Right ventricle myocardium inferior (tissue), 1 donor: ENCODE measurements at places on chromosomes 5 and 9. TPM values are rescaled to one million over a fixed set of nuclear protein-coding genes. Genes with fewer than 3 reads are reported as not detected.

ST8SIA4 gene
- total RNA-seq: 3.4 TPM

ITK gene
- total RNA-seq: 0.51 TPM

PLK2 gene
- 66.4 TPM for total RNA-seq

RORB gene
- total RNA-seq: 5.6 TPM

C9 gene
- total RNA-seq: not detected

FOXI1 gene
- total RNA-seq: not detected

- DNase-seq: no peak
Observed at GRCh38 chr5:6812800-6813731, 99.8 kb downstream of the TENT4A start.

PPP2R2B gene
- total RNA-seq: 0.43 TPM

FBP2 gene
- 0.54 TPM for total RNA-seq

GRCh38 chr9:87950765-87951488 is 23.4 kb downstream of the CDK20 start:
- DNase-seq: no peak

GRCh38 chr5:89028595-89029285 is 145.8 kb upstream of the MEF2C start:
- DNase-seq: no peak

DNA sequence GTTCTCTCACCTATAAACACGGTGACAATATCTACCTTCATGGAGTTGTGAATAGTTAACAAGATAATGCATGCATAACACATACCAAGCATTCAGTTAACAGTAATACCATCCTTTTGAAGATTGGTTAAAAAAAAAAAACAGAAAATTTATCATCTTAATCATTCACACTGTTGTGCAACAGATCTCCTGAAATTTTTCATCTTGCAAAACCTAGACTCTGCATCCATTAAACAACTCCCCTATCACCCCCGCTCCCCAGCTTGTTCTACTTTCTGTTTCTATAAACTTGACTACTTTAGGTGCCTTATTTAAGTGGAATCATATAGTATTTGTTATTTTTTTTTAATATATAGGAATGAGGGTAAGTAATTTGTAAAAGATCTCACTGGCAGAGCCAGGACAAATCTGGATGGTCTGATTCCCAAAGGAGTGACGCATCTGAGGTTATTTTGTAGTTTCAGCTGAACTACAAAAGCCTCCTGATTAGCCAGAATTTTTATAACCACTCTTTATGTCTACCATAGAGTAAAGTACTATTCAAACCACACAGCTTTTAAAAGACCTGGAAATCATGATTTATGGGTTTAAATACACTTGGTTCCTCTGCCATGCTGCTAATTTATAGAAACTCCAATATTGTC is 93.0 kb downstream of the FANCC start:
- no peak for DNase-seq

KIF24 gene
- 0.78 TPM for total RNA-seq

DNA sequence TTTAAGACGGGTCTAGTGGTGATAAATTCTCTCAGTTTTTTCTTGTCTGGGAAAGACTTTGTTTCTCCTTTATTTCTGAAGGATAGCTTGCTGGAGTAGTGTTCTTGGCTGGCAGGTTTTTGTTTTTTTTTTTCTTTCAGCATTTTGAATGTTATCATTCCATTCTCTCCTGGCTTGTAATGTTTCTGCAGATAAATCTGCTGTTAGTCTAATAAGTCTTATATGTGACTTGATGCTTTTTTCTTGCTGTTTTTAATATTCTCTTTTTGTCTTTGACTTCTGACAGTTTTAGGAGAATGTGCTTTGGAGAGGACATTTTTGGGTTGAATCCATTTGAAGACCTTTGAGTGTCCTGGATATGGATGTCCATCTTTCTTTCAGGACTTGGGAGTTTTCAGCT is 16.0 kb downstream of the HSD17B4 start:
- DNase-seq: no peak

DNA sequence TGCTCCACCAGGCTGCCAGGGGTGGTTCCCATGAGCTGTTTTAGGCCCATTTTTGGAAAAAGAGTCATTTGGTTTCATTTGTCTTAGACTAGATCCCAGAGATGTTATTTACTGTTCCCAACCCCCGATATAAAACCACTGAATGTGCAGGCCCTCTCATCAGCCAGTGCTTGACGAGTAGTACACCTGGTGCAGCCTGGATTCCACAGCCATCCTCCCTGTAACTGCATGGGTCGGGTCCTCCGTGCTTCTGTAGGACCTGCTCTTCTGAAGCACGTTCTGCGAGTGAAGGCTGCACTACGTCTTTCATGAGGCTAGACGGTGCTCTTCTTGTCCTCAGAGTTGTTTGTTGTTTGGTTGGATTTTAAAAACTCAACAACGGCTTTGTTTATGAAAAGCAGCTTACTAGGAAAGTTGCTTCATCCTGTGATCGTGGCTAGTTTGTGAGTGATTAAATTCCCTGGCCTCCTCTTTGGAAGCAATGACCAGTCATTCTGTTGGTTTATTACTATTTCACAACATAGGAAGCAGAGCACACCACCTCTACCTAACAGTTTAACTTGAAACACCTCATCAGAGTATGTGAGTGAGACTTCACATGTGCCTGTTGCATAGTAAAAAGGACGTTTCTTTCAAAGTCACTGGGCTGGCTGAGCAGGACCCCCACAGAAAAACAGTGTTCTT is 135.2 kb downstream of the AOPEP start:
- no peak for DNase-seq

MSMP gene
- total RNA-seq: not detected

MSX2 gene
- total RNA-seq: 1.4 TPM

DMRT3 gene
- total RNA-seq: not detected

DNA sequence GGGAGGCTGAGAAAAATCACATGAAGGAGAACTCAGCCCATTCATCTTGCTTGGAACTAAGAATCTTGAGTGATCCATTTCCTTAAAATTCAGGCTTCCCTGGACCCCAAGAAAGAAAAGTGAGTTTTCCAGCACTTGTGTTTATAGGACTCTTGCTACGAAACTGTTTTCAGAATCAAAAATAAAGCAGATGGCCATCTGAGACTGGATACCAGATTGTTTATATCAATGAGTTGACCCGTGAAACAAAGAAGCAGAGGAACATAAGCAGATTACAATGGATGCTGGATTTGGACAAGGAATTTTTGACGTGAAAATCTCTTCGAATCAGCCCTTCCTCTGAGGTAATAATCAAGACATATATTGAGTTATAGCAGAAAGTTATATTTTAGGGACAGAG is 223.2 kb downstream of the SYK start:
- DNase-seq: no peak

DNA sequence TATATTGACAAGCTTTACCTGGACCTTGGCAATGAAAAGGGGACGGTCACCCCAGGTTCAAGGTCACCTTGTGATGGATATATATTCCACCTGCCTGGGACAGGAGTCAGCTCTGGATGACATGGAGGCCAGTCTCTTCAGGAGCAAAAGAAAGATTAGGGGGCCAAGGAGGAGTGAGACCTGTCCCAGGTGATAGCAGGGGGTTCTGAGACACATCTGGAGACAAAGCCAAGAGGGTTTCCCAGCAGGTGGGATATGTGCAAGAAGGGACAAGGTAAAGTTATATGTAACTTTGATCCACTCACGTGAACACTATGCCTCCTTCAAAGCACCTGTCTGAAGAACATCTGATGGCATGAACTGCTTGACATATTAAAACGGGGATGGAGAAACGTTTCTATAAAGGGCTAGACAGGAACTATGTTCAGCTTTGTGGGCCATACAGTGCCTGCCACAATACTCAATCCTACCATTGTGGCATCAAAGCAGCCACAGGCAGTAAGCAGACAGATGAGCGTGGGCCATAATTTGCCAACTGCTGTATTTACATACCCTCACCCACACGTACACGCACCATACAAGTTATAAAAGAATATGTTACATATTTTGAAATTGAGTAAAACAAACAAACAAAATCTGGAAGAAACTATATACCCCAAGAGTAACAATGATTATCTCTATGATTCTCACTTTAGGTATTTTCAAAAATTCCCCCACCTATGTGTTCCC is 62.9 kb upstream of the ZNF622 start:
- no peak for DNase-seq

- DNase-seq: no peak
Observed at GRCh38 chr9:124266826-124267201, 9.1 kb downstream of the NEK6 start.

EQTN gene
- total RNA-seq: not detected

SLC36A2 gene
- 0.60 TPM for total RNA-seq

DNA sequence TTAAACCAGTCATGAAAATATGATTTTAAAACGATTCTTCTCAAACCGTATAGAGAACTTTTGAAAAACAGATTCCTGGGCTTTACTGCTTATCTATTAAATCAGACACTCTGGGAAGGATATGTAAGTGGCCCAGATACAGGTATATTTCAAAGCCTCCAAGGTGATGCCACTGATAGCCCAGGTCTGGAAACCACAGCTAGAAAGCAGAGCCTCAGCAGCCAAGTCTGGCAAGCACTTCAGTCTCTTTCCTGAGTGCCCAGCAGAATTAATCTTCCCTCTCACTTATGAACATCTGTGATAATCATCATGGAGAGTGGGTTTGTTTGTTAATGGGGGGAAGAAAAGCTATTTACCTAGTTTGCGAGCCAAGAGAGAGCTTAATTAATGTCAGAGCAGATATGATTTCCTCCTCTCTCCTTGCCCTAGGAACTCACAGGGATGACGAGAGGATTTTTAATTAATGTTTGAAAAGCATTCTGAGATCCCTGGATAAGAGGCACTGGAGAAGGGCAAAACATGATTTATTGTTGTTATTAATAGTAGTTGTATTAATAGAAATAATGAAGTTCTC is 368.4 kb downstream of the TLE1 start:
- DNase-seq: no peak

DNA sequence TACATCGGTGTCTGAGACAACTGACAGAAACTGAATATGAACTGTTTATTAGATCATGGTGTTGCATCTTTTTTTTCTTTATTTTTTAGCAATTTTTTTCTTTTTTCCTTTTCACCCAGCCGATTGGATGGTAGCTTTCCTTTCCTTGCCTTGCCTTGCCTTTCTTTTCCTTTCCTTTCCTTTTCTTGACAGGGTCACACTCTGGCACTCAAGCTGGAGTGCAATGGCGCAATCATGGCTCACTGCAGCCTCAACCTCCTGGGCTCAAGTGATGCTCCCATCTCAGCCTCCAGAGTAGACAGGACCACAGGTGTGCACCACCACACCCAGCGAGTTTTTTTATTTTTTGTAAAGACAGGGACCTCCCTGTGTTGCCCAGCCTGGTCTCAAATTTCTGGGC is 2.8 kb downstream of the PDE6A start:
- no peak for DNase-seq

- no peak for DNase-seq
Observed at GRCh38 chr9:36867672-36868471, 166.2 kb downstream of the PAX5 start.

DNA sequence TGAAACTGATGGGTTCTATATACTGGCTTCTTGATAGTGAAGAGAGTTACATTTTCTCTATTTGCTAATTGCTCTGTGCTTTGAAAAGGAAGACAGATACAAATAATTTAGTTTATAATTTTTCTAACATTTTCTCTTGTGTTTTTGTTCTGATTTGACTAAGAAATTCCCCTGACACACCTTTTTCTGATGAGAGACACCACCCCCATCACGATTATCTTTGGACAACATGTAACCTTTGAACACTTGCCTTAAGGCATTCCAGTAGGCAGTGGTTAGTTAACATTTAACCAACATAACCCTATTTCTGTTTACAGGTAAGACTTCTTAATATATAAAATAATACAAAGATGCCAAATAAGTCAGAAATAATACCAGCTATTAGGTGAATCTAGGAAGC is 4.1 kb upstream of the PTBP3 start:
- no peak for DNase-seq

UNC13B gene
- 27.4 TPM for total RNA-seq

DNA sequence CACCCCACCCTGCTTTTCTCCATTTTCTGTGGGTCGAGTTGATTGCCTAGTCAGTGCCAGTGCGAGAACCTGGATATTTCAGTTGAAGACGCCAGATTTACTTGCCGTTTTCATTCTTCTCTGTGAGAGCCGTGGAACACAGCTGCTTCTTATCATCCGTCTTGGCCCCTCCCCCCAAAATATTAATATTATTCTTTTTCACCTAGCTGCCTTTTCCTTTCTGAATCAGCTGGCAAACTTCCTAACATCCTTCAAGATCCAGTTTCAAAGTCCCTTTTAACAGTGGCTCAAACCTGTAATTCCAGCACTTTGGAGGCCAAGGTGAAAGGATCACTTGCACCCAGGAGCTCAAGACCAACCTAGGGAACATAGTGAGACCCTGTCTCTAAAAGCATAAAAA is 117.1 kb upstream of the RASA1 start:
- DNase-seq: no peak

DNA sequence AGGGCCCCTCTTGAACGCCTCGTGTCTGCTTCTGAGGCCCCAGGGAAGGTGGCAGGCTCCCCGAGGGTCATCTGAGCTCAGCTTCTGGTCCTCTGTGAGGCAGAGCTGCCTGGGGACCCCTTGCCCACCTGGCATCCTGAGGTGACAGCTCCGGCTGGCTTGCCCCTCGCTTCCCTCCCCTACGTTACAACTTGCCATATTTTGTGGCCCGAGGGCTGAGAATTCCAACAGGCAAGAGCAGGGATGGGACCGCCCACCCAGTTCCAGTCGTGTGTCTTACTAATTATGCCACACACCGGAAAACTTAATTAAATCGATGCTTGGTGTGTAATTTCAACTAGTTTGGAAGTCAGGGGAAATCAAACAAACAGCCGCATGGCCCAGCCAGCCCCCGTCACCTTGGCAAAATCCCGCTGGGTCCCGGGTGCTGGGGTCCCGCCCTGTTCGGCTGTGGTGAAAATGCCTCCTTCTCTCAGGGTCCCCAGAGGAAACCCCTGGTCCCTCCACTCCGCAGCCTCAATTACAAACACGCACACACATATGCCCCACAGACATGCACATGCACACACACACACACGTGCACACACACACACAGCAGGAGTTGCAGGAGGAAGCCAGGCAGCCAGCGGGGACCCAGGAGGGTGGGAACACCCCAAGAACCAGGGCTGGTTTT is 221.0 kb upstream of the IER5L start:
- no peak for DNase-seq
